Stimulated activated CD4-positive, alpha-beta T cell treated with anti-CD3 and anti-CD28 coated beads, Interleukin-2, amount 100 ng/mL, for 4 hours (primary cell): ENCODE measurements at places on chromosomes 2 and 18.

- DNase-seq: peak; percentile 42
Observed at GRCh38 chr2:203936535-203936934, at the start of gene ICOS. ICOS (plus strand) TSS chr2:203936763; CDS start chr2:203936815, 52 bp downstream.

DNA sequence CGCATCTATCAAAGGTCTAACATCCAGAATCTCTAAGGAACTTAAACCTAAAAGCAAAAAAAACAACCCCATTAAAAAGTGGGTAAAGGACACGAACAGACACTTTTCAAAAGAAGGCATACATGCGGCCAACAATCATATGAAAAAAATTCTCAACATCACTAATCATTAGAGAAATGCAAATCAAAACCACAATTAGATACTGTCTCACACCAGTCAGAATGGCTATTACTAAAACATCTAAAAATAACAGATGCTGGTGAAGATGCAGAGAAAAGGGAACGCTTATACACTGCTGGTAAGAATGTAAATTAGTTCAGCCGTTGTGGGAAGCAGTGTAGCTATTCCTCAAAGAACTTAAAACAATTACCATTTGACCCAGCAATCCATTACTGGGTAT lies 38.0 kb downstream of the PPP3R1 start:
- no peak for DNase-seq

- peak; percentile 37 for DNase-seq
Observed at GRCh38 chr2:160492401-160493226, 993 bp downstream of the RBMS1 start.

DNA sequence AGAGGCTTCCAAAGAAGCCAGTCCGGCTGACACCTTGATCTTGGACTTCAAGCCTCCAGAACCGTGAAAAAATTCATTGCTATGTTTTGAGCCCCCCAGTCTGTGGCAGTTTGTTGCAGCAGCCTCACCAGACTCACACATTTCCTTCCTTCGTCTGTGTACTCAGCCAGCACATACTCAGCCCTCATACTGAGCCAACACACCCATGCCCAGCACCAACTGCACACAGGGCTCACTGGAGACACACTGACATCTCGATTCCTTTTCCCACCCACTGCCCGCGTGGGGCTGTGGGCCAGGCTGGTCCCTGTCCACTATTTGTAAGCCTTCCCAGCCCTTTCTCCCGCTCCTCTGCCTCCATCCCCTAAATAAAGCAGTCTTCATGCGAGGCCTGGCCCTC lies 24.1 kb upstream of the NMUR1 start:
- DNase-seq: no peak

DNA sequence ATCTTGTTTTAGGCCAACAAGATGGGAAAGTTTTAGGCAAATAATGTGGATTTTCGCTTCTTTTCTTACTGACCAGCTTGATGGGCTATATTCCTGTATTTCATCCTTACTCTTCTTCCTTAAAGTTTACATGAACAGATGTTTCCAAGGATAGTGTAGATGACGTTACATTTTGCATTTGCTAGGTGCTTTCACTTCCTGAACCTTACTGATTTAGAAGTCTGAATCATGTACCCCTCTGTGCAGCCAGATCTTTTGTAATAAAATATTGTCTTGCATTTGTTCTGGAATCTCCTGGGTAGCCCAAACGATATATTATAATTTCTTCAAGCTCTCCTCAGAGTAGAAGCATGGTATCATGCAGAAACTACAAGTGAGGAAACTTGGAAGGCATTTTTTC lies 93.4 kb downstream of the CALCRL start:
- DNase-seq: no peak

- DNase-seq: no peak
Observed at GRCh38 chr18:21105936-21106335, 5.7 kb downstream of the ROCK1 start.
